Activated CD8-positive, alpha-beta memory T cell treated with anti-CD3 and anti-CD28 coated beads for 1 hour (primary cell): ENCODE measurements at places on chromosomes 1 and 21.
A peak's percentile ranks its signal among the peaks of the same experiment; 100 is the strongest.

DNA sequence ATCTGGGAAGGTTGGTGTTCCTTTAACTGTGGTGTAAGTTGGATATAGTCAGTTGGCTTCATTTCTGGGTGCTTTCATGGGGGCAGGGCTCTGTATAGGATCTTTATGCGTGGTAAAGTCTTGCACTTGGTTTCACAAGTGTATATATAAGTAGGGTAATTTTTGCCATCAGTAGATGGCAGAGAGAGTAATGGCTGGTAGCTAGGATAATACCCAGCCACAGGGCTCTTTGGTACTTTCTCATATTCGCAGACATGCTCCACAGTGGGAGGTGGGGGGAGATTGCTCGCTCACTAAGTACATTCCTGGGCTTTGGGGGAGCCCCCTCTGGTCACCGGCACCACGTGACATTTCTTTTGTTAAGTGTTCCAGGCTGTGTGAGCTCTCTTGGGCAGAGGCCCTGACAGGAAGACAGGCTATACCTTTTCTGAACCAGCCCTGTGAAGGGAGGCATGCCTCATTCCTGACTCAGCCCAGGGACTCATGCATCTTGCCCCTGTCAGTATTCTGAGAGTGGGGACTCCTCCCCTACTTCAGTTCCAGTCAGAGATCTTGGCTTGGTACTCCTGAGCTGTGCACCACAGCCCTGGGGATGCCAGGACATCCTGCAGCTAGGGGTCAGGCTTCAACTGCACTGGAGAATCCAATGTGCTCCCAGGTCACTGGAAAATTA is 37.6 kb downstream of the FCRL2 start:
- DNase-seq, result no peak

GRCh38 chr1:150529017-150529416 is 13.5 kb downstream of the FALEC start:
- no peak for DNase-seq

DNA sequence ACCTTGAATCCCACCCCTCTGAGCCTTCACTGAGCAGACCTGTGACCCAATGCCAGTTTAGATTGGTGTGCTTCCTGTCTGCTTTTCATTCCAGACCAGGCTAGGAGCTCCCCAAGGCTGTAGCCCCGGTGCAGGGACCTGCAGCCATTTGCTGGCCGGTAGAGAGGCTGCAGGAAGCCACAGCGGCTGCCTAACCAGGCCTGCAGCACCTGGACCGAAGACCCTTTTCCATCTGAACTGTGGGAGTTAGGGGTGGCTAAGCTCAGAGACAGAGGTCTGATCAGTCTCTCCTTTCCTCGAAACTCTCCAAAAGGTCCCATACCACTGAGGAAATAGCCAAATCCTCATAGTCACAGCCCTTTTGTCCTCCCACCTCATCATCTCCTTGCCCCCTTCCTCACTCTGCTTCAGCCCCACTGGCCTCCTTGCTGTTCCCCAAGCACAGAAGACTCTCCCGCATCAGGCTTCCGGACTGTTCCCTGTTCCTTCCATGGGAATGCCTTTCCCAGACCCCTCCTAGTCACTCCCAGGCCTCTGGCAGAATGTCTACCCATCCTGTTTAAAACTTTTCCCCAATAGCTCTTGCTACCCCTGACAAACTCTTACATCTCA is 674 bp upstream of the TTC4 start:
- DNase-seq, result no peak

- DNase-seq, result peak; percentile 19
Measured at GRCh38 chr1:109793486-109794318, 30.0 kb upstream of the EPS8L3 start.

- no peak for DNase-seq
Measured at GRCh38 chr21:28018741-28019669, 973.7 kb downstream of the LTN1 start.

DNA sequence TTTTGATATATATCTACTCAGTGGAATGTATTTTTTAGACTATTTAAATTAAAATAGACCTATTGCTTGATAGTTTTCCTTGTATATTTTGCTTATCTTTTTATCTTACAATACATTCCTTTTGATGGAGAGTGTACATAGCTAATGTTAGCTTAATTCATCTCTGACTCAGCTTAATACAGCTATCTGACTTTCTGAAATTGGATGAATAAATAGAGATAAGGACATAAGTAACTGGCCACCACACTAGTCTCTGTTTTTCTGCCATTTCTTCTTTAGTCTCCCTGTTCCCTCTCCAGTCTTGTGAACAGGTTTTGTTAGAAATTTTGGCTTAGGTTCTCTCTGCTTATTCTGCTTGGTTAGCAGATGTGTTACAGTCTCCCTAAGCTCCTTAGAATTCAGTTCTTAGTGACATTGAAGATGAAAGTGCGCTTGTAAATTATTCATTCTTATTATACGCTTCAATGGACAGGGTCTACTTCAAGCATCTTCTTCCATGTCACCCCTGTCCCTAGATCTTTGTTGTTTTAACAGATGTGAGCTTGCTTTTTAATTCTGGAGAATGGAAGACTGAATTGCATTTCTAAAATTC is 59.6 kb downstream of the XPR1 start:
- DNase-seq, result no peak

GRCh38 chr1:53145942-53146708 is 3.7 kb upstream of the SLC1A7 start:
- no peak for DNase-seq

DNA sequence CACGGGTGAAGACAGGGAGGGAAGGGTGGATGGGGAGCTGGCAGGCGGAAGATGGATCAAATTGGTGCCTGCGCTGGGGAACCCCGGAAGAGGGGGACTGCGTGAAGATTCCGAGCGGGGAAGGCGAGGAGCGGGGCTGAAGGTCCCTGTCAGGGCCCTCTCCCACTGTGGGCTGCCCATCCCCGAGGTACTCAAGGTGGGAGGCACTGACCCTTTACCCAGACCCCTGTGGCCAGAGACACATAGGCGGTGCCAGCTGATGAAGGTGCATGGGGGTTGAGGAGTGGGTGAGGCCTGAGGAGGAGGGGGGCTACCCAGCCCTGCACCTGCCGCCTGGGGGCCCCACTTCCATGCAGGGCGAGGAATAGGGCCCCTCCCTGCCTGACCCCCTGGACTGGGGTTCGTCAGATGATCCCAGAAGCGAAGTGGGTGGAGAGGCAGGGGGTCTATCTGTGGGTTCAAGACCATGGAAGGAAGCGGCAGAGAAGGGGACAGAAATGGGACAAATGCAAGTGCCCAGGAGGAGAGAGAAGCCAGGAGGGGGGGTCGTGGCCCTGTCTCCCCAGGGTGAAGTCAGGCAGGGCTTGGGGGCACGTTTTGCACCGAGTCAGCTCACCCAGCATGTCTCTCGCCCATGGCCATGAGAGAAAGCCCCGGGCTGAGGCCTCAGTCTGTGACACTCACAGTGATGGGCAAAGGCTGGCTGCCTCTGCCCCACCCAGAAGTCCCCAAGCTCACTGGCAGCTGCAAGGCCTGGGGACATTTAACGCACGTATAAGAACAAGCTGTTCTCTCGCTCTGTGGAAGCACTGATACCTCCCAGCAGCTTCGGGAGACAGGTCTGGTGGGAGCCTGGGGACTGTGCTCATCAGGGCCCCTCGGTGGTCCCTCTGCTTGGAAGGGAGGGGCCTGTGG is 7.0 kb upstream of the MMEL1 start:
- DNase-seq, result no peak

- DNase-seq, result no peak
Measured at GRCh38 chr1:20137055-20137454, 2.1 kb upstream of the PLA2G2F start.

DNA sequence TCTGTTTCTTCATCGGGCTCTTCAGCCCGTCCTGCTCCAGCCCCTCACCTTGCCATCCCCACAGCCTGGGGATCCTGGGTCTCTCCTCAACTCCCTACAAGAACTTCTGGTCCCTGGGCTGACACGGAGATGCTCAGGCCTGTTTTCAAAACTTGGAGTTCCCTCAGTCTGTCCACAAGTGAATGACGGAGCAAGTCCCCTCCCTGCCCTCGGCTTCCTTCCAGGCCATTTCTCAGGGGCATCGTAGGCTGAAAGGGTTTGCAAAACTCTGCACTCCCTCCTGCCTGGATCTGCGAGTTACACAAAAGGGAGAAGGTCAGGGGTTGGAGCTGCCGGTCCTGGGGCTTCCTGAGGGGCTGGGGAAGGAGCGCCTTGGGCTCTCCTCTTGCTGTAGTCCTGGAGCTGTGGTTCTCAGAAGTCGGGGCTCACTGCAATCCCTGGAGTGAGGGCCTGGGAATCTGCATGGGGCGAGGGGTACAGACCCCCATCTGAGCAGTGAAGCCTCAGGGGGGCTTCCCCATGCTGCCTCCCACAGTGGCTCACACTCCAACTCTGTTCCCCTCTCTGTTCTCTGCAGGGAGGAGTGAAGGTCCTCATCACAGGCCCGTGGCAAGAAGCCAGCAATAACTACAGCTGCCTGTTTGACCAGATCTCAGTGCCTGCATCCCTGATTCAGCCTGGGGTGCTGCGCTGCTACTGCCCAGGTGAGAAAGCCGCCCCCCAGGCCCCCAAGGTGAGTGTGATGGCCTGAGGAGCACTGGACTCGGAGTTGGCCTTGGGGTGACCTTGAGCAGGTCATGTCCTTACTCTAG is 100.6 kb upstream of the VAMP3 start:
- DNase-seq, result no peak

- DNase-seq, result no peak
Measured at GRCh38 chr1:232110281-232111090, 483.9 kb downstream of the DISC1 start.

DNA sequence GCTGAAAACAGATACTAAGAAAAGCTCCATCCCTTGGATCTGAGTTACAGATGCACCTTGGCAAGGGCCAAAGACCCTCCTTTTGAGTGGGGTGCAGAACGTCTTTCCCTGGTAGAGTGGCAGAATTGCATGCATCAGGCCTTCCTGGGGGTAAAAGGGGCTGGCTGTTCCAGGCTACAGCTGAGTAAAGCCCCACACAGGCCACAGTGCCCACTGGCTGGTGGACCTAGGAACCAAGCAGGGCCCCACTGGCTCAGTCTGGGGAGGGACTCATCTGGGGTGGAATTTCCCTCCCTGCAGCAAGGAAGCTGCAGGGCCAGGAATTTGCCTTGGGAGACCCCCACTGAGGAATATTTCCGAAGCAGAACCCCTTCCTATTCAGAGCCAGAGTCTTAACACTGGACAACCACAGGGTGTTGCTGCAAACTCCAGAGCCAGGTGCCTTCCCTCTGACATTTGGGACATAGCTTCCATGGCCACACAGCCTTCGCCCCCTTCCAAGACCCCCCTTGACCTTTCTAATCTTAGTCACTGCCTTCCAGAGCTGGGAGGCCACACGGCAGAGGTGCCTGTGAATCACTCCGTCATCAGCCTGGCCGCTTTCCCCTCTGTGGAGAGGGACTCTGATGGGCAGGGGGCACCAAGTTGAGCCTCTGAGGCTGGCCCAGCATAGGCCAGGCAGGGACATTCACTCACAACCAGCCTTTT is 52.5 kb downstream of the LACTBL1 start:
- no peak for DNase-seq

- no peak for DNase-seq
Measured at GRCh38 chr1:4571263-4571662, 83.1 kb upstream of the AJAP1 start.

DNA sequence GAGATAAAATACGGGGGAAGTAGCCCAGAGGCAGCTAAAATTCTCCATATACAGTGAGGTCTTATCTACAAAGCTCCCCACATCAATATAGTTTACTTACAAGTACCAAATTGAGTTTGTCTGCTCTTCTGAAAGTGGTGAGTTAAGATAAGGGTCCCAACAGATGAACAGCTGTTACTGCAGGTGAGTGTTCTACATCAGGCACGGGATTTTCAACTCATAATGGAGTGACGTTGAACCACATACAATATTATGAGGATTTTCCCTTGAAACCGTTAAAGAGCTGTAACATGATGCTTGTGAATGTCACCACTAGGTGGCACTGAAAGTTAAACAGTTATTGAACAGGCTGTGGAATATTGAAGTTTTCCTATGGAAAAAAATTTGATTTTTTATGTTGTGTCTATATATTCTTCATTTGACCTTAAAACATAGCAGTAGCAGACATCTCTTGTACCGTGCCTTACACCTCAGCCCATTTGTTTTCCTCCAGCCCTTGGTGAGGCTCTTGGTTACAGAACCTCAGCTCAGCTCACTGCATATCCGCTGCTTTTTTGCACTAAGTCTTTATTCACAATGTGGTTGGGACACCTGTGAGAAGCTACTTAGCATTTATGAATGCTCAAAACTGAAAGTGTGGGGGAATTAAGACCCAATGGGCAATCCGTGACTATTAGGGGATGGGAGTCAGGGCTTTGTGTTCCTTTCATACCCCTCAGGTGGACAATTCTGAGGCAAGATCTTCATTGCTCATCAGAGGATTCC is 23.2 kb downstream of the CD1D start:
- no peak for DNase-seq

DNA sequence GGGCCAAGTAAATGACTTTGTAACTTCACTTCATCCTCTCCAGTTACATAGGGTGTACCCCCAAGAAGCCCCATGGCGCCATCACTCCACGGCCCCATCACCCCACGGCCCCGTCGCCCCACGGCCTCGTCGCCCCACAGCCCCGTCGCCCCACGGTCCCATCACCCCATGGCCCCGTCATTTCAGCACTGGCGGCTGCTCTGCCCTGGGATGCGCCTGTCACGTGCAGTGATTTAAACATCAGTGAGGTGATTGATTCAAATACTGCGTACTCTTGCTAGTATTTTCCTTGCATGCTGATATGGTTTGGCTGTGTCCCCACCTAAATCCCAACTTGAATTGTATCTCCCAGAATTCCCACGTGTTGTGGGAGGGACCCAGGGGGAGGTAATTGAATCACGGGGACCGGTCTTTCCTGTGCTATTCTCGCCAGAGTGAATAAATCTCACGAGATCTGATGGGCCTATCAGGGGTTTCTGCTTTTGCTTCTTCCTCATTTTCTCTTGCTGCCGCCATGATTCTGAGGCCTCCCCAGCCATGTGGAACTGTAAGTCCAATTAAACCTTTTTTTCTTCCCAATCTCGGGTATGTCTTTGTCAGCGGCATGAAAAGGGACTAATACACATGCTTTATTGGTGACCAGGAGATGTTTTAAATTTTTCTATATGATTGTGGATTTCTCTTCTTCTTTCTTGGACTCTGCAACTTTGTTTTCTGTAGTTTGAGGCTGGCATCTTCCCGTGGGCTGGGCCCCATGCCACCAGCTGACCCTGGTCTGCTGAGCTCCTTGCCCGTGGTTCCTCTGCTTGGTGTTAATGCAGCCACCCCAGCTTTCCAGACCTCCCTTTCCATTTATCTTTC is 50.1 kb upstream of the PCBP3 start:
- no peak for DNase-seq

- no peak for DNase-seq
Measured at GRCh38 chr1:161966067-161966466, 57.6 kb downstream of the OLFML2B start.

- DNase-seq, result no peak
Measured at GRCh38 chr1:64483731-64484414, 13.9 kb downstream of the CACHD1 start.

DNA sequence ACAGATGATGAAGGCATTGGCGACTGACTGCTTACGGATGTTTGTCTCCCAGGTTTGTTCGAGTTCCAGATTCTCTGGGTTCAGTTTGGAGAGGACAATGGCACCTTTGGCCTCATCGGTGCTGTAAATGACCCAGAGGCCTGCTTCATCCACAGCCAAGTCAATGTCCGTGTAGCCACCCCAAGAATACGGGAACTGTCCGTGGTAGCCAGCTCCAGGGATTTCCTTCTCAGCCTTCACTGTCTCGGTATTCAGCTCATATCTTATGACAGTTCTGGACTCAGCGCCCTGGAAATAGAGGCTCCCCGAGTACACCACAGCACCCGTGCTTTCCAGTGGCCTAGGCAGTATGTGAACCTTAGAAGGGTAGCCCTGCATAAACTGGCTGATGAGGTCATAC is 14.1 kb downstream of the MYOCOS start:
- DNase-seq, result no peak
